Stimulated activated CD8-positive, alpha-beta memory T cell treated with anti-CD3 and anti-CD28 coated beads, Interleukin-7, amount 100 ng/mL, for 4 hours (primary cell): ENCODE measurements at places on chromosomes 12 and 14.

DNA sequence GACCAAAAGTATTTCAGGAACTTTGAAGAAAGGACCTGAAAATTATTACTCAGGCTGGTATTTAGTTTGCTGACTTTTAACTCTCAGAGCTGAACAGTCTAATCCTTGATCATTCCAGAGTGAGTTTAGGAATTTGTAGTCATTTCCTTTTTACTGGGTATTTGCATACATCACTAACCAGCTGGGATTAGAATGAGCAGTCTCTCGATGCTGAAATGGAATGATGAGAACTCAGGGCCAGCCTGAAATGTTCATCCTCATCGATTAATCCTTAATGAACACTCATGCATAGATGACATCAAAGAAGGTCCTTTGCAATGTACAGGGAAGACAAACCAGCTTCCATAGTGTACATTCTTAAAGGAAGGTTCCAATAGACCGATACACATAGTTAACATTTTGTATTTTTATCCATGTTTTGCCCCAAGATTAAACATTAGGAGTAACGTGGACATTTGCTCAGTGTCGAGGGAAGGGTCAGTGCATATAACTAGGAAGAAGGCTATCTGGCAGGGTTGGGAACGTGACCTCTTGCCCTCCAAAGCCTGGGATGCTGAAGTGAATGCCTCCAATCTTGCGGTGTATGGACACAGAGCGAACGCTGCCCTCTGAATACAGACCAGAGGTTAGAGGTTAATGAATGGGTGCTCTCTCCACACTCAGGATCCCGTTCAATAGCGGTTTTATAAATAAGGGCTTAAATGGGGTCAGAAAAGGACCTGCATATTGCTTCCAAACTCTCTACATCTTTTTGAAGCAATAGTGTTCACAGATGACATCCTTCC, 14.5 kb downstream of the FBXL14 start:
- DNase-seq: no peak

- no peak for DNase-seq
Measured at GRCh38 chr14:77086017-77086727, 11.9 kb upstream of the CIPC start.

- DNase-seq: no peak
Measured at GRCh38 chr14:95727056-95727700, 13.3 kb upstream of the TCL1A start.

- DNase-seq: no peak
Measured at GRCh38 chr12:49505672-49506071, 33.2 kb upstream of the KCNH3 start.

GRCh38 chr12:9960590-9960989, 10.6 kb upstream of the CLEC12A start:
- no peak for DNase-seq

GRCh38 chr12:13282861-13283260, 86.3 kb downstream of the EMP1 start:
- no peak for DNase-seq

GRCh38 chr14:39467889-39468524, 35.8 kb upstream of the FBXO33 start:
- no peak for DNase-seq
